ENCODE measurements at places on chromosomes 2 and 18.
A peak's percentile ranks its signal among the peaks of the same experiment; 100 is the strongest.

- no peak for DNase-seq
Observed at GRCh38 chr2:28717339-28717758, 34.3 kb upstream of the PPP1CB start.

GRCh38 chr2:65850695-65851094 is 418.3 kb upstream of the SPRED2 start:
- DNase-seq = no peak

- peak; percentile 27 for DNase-seq
Observed at GRCh38 chr2:134218930-134219658, 34.8 kb upstream of the MGAT5 start.

DNA sequence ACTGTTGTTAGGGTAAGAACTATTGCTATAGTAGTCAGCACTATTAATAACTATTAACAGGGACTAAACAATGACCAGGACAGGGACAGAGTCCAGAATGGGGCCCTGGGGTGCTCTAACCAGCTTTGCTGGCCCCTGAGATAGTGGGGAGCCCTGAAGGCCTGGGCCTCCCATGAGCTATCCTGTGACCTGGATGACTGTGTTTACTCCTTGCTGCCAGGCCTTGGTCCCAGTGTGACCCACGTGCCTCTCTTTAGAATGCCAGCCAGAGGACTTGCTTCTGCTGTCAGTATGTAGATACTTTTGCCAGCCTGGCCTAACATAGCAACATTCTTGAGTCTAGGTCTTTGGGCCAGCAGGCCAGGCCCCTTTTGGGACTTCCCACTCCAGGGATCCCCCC is 11.4 kb downstream of the CDK5R2 start:
- no peak for DNase-seq

DNA sequence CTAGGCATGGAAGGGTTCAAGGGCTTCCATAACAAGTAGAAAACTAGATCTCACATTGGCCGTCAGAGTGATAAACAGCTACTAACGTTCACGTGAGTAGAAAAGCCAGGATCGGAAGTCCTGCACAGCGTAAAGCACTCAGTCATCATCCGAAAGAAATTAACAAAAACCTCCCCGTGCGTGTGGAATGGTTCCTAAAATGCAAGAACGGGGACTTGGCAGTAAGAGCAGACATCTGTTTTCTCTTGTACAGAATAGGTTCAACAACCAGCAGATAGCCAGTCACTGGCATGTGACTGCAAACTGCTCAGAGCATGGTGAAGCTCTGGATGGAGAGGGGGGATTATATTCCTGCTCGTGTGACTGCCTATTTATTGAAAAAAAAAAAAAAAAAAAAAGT is 106.9 kb upstream of the ITGB6 start:
- no peak for DNase-seq

- DNase-seq = no peak
Observed at GRCh38 chr18:6476880-6477279, 62.2 kb upstream of the L3MBTL4 start.

- no peak for DNase-seq
Observed at GRCh38 chr2:157315901-157316300, 9.7 kb downstream of the ERMN start.

GRCh38 chr2:148649936-148650335 is 5.4 kb downstream of the EPC2 start:
- DNase-seq = no peak

DNA sequence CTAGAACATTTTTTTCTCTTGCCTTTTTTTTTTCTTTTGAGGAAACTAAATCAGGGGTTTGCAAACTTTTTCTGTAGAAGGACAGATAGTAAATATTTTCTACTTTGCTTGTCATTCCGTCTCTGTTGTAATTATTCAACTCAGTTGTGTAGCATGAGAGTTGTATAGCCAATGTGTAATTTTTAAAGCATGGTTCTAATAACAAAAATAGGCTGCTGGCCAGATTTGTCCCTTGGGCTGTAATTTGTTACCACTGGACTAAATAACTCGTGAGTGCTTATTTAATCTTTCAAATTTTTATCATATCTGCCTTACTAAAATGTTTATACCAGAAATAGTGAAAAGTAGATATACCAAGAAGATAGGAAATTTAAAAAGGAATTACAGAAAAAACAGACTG is 43.0 kb downstream of the CCDC148 start:
- no peak for DNase-seq

- DNase-seq = no peak
Observed at GRCh38 chr2:96353032-96353561, 17.5 kb downstream of the NCAPH start.

Data from stimulated activated naive CD8-positive, alpha-beta T cell treated with anti-CD3 and anti-CD28 coated beads, Interleukin-15, amount 100 ng/mL, for 72 hours (primary cell).